ENCODE measurements at places on chromosomes 3 and 15. TPM values are rescaled to one million over a fixed set of nuclear protein-coding genes. Genes with fewer than 3 reads are reported as not detected.

DNA sequence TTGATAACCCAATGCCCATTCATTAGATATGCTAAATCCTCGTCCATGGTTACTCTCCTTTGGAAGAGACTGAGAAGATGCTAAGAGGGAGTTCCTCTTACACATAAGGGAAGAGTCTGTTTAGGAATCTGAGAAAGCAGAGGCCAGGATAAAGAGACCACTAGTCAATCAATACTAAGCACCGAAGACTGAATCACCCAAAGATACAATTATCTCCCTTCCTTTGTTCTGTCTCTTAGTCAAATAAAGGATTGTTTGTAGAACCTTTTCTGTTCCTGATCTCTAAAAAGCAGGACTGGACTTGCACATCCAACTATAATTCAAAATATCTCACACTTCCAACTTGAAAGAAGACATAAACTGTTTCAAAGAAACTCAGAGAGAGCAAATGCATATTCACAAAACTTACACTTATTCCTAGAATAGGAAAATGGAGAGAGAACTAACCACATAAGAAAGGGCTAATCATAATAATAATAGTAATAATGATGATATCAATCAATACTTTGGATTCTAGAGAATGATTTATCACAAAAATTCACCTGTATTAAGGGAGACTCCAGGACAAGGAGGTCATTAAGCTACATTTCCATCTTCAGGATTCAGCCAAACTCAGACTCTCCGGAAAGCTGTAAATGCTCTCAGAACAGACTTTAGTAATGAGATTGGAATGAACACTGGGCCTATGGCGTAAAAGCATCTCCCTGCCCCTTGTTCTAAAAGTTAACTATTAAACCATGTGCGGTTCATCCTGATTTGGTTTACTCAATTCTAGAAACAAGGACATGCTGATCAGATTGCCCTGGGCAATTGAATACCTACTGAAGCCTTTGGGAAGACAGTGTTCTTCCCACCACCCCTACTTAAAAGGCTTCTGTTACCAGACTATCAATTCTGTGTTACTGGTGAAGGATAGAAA is 401.5 kb downstream of the ZBTB20 start:
- DNase-seq = no peak

DNA sequence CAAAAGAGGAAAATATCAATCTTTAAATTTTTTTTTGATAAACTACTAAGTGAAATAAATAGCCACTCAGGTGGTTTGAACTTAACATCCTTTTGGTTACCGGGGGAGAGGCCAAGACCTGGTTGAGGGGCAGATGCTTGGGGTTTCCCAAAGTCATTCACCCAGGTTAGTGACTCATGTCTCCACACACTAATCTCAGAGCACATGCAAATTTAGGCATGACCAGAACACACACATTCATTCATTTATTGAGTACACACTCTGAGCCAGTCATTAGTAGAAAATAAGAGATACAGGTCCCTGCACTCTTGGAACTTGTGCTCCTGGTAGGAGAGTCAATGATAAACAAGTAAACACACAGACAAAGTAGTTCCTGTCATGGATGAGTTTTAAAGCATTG is 7.3 kb downstream of the ILDR1 start:
- no peak for DNase-seq

DNA sequence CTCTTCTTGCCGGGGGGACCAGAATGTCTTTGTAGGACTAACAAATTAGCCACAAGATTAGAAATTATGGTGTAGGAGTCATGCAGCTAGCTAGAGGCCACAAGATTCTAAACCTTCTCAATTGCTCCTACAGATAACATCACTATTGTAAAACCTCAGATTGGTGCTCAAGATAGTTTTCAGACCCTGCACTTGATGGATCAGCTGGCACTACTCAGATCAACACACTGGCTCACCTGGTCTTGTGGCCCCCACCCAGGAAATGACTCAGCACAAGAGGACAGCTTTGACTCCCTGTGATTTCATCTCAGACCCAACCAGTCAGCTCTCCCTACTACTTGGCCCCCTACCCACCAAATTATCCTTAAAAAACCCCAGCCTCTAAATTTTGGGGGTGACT is 124.1 kb upstream of the RASGRP1 start:
- DNase-seq = no peak

Gene TUBGCP4
- 12.2 TPM for total RNA-seq

Gene GP9
- total RNA-seq = 0.48 TPM

Gene COLQ
- 3.3 TPM for total RNA-seq

Data from breast epithelium (tissue), 4 donors.